ENCODE measurements at places on chromosomes 5 and 9. TPM values are rescaled to one million over a fixed set of nuclear protein-coding genes. Genes with fewer than 3 reads are reported as not detected.
A peak's percentile ranks its signal among the peaks of the same experiment; 100 is the strongest.

GDA gene
- total RNA-seq: not detected

FAM174A gene
- total RNA-seq: 40.8 TPM

IFNA2 gene
- not detected for total RNA-seq

DRD1 gene
- not detected for total RNA-seq

SQSTM1 gene
- total RNA-seq: 2,241 TPM

IFNA21 gene
- total RNA-seq: not detected

TAS2R1 gene
- not detected for total RNA-seq

FOXD4L4 gene
- total RNA-seq: not detected

C9orf85 gene
- 10.9 TPM for total RNA-seq

PHYHD1 gene
- total RNA-seq: not detected

SECISBP2 gene
- total RNA-seq: 33.2 TPM

IL31RA gene
- 1.6 TPM for total RNA-seq

LECT2 gene
- not detected for total RNA-seq

- peak; percentile 86 for DNase-seq
Measured at GRCh38 chr5:20972419-20972925, 984.5 kb upstream of the CDH18 start.

- no peak for DNase-seq
Measured at GRCh38 chr5:34718516-34718915, 62.4 kb downstream of the RAI14 start.

- no peak for DNase-seq
Measured at GRCh38 chr9:36659500-36659899, 86.8 kb downstream of the MELK start.

GRCh38 chr5:133200256-133200655 lies 148.4 kb downstream of the HSPA4 start:
- no peak for DNase-seq

GRCh38 chr5:125150041-125150669 lies 403.7 kb upstream of the ZNF608 start:
- DNase-seq: no peak

DNA sequence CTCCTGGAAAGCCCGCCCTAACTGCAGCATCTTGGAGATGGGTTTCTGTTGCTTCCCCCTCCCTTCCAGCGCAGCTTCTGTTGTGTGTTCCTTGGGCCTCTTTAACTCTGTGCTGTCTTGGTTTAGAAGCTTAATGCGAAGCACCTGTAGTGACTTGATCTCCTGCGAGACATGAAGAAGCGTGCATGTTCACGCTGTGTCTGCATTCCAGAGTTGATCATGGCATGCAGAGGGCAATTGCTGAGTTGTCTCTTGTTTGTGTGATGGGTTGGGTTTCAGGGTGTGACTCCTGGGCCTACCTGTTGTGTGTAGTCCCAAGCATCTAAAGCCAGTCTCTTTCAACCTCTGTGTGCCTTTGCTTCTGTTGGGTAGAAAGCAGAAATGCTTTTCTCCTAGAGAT lies 155.6 kb downstream of the SMARCA2 start:
- DNase-seq: no peak

DNA sequence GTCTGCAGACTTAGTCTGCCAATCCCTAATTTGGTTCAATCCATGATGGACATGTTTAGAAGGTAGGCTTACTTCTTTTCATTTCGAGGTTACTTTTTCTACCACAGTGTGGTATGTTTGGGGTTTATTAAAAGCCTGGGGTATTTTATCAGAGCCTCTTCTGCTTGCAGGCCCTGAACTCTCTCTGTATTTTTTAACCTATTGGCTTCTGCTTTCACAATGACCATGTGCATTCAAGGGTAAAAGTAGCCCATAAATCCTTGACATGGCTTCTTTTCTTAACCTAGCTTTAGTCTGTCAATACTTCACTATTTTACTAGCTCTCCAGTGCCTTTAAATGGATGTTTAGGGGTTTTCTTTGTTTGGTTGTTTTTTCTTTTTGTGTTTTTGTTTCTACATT lies 286.6 kb downstream of the FER start:
- DNase-seq: no peak

DNA sequence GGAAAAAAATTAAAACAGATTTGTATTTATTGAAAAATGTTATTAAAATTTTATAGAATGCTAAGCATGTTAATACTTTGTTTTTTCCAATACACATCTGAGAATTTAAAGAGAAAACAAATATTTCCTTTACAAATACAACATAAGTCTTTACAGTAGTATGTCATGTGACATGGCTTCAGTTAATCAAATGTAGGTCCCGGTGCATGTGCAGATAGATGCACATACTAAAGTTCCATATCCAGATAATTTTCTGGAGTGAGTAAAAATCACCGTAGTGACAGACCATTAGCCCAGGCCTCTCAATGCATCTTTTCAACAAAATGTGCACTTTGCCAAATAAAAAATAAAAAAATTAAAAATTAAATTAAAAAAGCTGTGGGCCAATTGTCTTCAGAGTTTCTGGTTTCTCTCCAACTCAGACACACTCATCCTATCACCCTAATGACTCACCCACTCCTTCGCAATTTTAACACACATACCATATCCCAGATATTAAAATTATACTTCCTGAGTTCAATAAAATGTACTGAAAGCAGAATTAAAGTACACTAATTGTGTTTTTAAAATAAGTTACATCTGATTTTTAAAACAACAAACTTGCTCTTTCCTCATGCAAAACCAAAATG lies 508.1 kb downstream of the NR2F1-AS1 start:
- DNase-seq: peak; percentile 25

DNA sequence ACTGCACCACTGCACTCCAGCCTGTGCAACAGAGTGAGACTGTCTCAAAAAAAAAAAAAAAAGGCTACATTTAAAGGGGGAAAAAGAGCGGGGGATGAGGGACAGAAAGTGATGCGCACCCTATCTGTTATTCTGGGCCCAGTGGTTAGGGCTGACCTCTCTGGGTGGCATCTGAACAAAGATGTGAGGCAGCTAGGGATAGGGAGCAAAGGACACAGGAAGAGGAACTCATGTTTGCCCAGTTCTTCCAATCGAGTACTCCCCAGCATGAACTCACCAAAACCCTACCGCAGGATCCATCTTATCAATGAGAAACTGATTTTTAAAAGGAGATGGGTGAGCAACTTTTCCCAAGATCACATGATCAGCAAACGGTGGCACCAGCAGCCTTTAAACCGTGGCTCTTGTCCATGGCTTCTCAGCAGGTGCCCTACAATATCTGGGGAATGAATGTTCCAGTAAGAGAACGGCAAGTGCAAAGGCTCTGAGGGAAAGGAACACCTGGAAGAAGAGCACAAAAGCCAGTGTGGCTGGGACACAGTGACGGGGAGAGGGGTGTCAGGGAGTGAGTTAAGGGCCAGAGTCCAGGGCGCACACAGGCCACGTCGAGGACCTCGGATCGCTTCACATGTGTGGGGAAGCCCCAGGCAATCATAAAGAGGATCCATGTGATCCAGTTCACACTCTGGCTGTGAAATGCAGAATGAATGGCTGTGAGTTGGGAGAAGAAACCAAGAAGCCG lies 22.0 kb downstream of the RAPGEF1 start:
- DNase-seq: no peak

DNA sequence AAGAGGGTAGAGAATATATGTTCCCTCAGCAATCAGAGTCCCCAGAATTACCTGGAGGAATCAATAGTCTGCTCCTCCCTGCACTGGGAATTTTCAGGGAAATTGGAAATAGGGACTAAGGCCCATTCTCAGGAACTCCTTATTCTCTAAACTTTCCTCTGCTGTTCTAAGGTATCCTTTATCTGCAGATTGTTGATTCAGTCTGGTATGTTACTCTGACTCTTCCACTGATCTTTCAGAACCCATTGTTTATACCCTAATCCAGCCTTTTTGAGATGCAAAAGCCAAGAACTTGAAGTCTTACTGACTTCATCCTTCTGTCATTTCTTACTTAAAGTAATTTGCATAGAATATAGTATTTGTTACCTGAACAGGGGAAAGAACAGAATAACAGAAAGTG lies 143.5 kb upstream of the PPP1R2B start:
- no peak for DNase-seq

- DNase-seq: no peak
Measured at GRCh38 chr5:143516249-143516648, 112.8 kb upstream of the NR3C1 start.

DNA sequence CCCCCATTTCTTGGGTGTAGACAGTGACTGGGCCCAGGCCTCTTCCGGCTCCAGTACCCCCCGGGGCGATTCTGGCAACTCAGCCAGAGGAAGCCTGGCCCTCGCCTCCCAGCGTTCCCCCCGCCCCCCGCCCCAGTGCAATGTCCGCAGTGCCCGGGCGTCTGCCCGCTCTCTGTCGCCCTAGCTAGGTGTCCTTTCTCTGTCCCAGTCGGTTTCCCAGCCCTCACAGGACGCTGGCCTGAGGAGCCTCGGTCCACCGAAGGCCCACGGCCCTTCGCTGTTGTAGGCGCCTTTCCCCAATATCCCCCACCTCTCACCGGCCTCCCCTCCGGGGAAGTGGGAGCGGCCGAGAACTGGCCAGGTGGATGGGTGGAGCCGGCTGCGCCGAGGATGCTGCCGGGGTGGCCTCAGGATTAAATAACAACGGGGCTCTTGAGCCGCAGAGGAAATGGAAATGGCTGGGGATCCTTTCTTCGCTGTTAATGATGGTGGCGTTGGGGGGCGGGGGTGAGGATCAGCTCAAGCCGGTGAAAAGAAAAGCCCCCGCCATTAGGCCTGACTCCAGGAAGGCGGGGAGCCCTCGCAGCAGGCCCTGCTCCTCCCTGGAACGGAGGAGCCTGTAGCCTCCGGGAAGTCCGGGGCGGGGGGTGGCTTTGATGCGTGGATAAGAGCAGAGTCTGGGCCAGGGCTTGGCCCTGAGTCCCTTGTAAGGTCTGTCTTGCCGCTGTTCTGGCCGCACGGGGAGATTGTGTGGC lies 1.1 kb upstream of the SPRY4 start:
- peak; percentile 90 for DNase-seq

DNA sequence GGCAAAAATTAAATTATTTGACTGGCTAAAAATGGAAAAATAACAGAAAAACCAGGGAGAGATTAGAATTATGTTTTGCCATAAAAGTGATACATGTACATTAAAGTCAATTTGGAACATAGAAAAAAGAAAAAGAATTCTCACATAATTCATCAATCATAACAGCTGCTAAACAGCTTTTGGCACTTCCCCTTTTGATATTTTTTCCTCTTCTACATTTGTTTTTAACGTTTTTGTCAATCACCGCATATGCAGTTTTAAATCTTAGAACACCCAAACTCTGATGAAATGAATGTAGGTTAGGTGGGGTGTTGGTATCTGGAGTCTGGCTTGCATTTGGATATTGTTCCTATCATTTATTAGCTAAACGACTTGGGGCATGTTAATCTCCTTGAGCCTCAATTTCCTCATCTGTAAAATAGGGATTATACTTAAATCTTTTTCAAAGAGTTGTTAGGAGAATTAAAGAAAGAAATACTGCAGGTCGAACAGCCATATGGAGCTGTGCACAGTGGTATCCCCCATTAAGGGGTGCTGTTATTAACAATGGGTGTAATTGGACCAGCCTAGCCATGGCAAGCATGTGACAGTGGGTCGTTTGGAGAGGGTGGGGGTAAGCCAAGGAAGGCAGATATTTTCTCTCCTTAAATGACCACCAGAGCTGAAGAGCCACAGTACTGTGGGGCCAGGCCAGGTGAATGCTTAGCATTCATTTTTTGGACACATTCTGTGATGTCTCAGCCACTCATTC lies 22.6 kb downstream of the NPR3 start:
- DNase-seq: no peak

GRCh38 chr5:117761186-117761585 lies 1186.6 kb upstream of the SEMA6A start:
- no peak for DNase-seq

DNA sequence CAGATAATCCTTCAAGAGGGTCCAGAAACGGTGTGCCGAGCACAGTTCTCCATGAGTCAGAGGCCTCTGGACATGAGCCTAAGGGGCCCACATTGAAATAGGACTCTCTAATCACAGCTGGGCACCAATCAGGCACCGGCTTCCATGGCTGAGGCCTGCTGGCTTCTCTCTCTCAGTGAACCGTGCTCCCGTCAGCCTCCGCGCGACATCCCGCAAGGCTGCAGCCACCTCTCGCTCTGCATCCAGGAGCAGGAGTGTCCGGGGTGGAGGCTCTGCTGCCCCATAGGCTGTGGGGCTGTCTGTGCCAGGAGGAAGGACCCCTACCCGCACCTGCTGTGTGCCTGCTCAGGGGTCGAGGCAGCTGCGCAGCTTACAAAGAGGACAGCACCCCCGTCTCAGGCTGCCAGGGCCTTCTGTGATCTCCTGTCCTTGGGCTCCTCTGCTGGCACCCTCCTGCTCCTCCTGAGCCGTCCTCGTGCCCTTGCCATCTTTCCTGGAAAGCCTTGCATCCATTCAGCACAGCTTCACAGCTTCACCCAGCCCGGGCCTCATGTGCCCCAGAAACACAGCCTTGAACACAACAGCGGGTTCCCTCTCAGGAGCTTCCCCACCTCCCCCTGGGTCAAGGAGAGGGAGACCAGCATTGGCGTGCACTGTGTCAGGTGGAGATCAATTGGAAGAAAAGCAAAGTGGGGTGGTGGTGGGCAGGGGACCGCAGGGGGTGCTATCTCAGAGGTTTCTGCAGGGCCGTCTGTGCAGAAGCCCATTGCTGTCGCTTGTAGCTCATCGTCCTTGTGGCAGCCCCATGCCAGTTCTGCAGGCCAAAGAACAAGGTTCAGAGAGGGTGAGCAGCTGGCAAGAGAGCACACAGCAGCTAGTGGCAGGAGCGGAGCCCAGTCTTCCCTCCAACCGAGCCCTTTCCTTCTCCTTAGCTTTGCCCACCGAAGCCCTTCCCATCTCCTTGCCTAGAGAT lies 22.8 kb upstream of the FCN1 start:
- no peak for DNase-seq

DNA sequence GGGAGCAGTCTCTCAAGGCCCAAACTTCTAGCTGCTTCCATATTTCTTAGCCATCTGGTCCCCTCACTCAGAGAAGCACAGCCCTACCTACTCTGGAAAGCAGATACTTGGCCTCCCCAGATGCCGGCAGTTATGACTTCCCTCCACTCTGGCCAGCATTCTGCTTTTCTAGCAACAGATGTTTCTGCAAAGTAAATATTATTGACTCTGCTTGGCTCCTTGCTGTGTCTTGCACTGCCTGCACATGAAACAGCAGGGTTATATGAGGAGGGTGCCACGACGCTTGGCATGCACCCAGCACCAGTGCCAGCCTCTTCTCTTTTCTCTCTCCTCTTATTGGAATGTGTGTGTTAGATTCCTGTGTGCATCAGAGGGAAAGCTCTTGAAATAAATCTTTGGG lies 99.7 kb downstream of the ARHGAP26 start:
- DNase-seq: no peak

GRCh38 chr9:88775559-88775958 lies 215.7 kb upstream of the S1PR3 start:
- peak; percentile 16 for DNase-seq

DNA sequence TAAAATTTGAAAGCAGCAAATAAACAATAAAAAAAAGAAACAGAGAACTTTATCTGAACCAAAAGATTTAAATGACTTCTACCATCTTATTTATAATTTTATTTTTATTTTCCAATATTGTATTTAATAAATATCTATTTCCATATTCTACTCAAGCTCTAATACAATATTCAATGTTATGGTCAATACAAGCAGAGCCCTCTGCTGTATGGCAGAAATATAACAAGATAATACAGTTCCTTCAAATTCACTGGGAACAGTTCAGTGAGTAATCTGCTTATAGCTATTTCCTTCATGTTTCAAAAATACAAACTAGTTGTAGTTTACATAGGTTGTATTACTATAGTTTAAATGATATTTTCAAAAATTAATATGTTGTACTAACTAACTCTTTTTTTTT lies 332.7 kb downstream of the PRDM9 start:
- DNase-seq: peak; percentile 8

GRCh38 chr5:14915291-14915952 lies 43.8 kb upstream of the ANKH start:
- peak; percentile 79 for DNase-seq

GRCh38 chr5:116421080-116421629 lies 153.5 kb downstream of the SEMA6A start:
- DNase-seq: no peak

- peak; percentile 94 for DNase-seq
Measured at GRCh38 chr9:69174616-69175463, 763 bp downstream of the TJP2 start.

All from A172 (cell line).